Mesenteric fat pad (tissue), 1 donor: ENCODE measurements at places on chromosomes 1 and 21.

GRCh38 chr1:151960780-151961513 lies 32.7 kb downstream of the S100A10 start:
- DNase-seq = no peak

GRCh38 chr1:53341961-53342707 lies 14.3 kb upstream of the LRP8 start:
- DNase-seq = peak; percentile 65

- no peak for DNase-seq
These were observed 32.4 kb upstream of the CAMSAP2 start for GRCh38 chr1:200706111-200706814.

GRCh38 chr1:176785056-176785455 lies 322.1 kb downstream of the PAPPA2 start:
- no peak for DNase-seq

GRCh38 chr1:174764191-174764590 lies 235.6 kb upstream of the CACYBP start:
- no peak for DNase-seq

DNA sequence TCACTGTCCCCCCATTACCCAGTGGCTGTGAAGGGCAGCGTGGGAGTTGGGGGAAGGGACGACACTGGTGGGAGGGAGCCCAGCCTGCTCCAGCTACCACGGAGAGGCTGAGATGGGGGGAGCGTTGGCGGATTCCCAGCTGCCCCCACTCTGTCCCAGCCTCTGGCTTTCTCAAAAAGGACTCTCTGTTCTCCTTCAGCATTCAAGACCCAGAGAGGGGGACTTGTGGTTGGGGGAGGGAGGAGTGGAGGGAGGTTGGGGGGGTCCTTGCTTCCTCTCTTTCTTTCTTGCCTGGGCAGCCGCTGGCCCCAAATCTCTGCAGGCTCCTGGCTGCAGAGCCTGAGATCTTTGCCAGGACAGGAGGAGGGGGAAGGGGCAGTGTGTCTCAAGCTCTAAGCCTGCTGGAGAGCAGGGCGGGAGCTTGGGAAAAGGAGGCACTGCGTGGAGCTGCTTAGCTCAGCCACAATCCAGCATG lies 2.2 kb downstream of the ATP1A2 start:
- no peak for DNase-seq

DNA sequence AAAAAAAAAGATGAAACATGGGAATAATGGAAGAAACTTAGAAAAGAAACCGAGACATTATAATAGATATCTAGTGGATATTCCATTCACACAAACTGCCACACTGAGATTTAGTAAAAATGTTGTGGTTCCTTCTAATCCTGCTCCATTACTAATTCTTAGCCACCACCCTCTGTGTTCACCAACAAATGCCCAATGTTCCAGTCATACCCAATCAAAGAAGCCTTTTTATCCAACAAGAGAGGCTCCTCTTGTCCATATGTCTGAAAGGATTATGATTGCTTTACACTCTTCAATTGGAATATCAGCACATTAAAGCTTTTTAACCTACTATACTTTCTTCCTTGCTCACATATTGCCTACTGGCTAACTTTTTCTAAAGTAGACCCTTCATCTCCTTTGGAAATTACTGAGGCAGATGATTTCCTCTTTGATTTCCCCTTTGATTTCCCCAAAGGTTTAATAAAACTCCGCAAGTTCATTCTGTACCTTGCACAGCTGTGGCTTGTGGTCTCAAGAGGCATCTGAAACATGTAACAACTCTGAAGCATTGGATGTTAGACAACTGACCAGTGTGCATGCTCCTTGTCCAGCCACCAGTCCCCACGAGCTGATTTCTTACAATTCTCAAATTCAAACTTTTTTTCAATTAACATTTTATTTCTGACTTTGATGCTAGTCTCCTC lies 305.6 kb upstream of the LYPLAL1 start:
- DNase-seq = no peak

DNA sequence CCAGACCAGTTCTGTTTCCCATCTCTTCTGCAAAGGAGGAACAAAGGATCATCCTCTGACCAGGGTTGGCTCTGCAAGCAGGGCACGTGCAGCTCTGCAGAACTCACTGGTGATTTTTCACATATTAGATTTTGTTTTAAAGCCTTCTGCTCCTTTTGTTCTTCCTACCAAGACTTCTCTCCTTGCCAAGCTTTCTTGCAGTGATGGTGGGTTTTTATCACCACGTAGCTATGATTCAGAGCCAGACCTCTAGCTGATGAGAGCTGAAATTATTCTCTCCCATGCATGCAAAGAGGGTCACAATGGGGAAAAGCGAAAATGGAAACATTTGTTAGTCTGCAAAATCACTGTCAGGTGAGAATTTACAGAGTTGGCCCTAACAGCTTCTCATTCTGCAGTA lies 225.2 kb downstream of the KCNH1 start:
- no peak for DNase-seq

DNA sequence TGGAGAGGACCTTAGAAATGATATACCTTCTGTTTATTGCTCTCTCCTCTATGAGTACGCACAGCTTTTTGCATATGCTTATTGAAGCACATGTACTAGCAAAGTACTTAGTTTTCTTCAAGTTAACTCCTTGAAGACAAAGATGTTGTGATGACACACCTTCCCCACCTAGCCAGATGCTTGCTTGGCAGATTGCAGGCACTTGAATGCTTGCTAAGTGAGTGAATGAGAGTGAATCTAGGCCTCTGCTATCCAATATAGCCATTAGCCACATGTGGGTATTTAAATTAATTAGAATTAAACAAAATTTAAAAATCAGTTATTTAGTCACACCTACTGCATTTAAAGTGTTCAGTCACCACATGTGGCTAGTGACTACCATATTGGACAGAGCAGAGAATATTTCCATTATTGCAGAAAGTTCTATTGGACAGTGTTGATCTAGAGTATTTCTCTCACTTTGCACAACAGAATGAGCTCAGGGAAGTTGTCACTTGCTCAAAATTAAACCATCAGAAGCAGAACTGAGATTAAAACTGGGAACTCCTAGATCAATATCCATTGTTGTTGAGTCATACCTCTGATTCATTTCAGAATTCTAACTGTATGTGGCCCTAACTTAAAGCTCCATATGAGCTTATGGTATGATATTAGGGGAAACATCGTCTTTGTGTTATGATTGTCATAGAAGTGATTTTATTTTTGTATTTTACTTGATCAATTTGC lies 8.6 kb upstream of the EEIG2 start:
- DNase-seq = no peak

GRCh38 chr1:221440658-221441057 lies 301.2 kb downstream of the DUSP10 start:
- DNase-seq = no peak
